ENCODE measurements at places on chromosomes 2 and 18. TPM values are rescaled to one million over a fixed set of nuclear protein-coding genes. Genes with fewer than 3 reads are reported as not detected.

DNA sequence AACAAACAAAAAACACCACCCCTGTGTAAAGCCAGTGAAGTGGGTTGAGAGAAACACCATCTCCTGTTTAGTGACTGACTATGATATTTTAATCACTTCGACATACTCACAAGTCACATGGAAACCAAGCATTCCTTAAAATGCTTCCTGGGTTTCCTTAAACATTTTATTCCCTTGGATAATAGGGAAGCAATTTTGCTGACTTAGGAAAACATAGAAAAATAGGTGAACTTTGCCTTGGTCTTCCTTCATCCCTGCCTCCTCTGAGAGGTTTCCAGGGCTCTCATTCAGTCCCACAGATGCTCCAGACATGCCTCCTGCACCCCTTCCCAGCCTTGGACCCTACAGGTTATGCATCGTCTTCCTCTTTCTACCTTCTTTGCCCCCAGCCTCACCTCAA is 122.6 kb upstream of the SERPINE2 start:
- DNase-seq = no peak

- no peak for DNase-seq
Measured at GRCh38 chr18:74378179-74378682, 62.6 kb downstream of the C18orf63 start.

GRCh38 chr18:80166725-80167124 is 57.7 kb downstream of the ADNP2 start:
- no peak for DNase-seq

- no peak for DNase-seq
Measured at GRCh38 chr2:137938204-137938603, 26.1 kb upstream of the HNMT start.

GRCh38 chr2:127525691-127526131 is 578 bp downstream of the IWS1 start:
- DNase-seq = no peak

- DNase-seq = no peak
Measured at GRCh38 chr2:7358865-7359447, 441.7 kb downstream of the RNF144A start.

DNA sequence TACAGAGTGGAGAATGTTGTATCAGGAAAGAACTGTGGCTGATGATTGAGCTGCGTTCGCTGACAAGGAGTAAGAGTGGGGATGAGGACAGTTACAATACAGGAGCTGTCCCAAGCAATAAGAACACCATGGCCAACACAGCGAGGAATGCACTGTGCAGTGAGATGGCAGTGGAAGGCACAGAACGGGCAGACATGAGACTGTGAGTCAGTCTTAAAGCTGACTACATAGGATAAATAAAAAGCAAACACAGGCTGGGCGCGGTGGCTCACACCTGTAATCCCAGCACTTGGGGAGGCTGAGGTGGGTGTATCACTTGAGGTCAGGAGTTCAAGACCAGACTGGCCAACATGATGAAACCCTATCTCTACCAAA is 89.8 kb downstream of the CABYR start:
- DNase-seq = no peak

GRCh38 chr2:39158351-39158750 is 37.5 kb upstream of the SOS1 start:
- no peak for DNase-seq

GRCh38 chr18:23578891-23579653 is 7.2 kb downstream of the NPC1 start:
- no peak for DNase-seq

- no peak for DNase-seq
Measured at GRCh38 chr18:34592961-34593382, 117.1 kb upstream of the DTNA start.

- DNase-seq = no peak
Measured at GRCh38 chr2:197433780-197434438, 919 bp downstream of the SF3B1 start.

GRCh38 chr2:1153920-1154319 is 203.3 kb downstream of the SNTG2 start:
- no peak for DNase-seq

DNA sequence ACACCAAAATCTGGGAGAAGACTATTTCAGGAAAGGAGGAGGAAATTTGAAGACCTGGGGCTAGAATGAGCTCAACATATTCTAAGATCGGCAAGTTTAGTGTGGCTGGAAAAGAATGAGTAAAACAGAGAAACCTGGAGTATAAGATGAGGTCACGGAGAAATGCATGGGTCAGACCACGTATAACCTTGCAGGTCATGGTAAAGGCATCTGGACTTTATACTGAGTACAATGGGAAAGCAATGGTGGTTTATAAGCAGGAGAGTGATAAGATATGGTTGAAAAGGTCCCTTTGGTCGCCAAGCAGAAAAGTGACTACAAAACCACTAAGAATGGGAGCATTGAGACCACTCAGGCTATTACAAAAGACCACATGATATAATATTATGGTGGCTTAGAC is 91.2 kb upstream of the CDKL4 start:
- no peak for DNase-seq

DNA sequence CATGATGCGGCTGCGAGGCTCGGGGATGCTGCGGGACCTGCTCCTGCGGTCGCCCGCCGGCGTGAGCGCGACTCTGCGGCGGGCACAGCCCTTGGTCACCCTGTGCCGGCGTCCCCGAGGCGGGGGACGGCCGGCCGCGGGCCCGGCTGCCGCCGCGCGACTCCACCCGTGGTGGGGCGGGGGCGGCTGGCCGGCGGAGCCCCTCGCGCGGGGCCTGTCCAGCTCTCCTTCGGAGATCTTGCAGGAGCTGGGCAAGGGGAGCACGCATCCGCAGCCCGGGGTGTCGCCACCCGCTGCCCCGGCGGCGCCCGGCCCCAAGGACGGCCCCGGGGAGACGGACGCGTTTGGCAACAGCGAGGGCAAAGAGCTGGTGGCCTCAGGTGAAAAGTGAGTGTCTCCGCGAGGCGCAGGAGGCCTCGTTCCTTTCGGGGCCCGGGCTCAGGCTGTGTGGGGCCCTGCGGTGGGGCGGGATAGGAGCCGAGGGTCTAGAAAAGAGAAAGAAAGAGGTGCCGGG is 520 bp downstream of the GLS start:
- no peak for DNase-seq

- DNase-seq = no peak
Measured at GRCh38 chr2:48444404-48444803, 85.5 kb upstream of the STON1 start.

- no peak for DNase-seq
Measured at GRCh38 chr2:144477957-144478311, 42.0 kb downstream of the ZEB2 start.

DNA sequence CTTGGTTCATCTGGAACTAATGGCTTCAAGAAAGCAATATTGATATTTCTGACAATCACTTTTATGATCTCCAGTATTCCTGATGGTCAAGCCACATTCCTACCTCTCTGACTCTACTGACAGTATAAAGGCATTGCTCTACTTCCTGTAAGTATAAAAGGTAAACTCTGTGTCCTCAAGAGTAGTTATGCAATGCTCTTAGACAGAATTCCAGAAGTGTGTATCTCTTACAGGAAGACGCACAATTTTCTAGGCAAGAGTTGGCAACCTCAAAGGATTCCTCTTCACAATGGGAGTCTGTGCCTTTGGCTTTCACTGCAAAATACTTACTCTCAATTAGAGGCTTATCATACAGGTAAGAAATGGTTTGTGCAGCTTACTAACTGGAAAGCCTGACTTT is 100.1 kb downstream of the THADA start:
- no peak for DNase-seq

DNA sequence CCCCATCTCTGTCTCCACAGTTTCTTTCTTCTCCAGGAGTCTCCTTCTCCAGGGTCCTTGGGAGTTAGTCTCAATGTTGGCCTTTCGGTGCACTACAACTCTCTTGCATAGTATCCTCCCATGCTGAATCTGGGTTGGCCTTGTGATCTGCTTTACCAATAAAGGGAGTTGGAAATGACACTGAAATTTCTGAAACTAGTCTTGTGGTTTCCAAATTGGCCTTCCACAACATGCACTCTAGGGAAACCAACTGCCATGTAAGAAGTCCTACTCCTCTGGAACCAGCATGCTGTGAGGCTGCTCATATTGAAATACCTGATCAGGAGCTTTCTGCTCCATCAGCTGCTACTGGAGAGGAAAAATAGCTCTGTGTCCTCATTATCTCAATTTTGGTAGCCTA is 9.9 kb upstream of the ABHD3 start:
- DNase-seq = no peak

- no peak for DNase-seq
Measured at GRCh38 chr2:43941359-43941758, 54.4 kb downstream of the LRPPRC start.

DNA sequence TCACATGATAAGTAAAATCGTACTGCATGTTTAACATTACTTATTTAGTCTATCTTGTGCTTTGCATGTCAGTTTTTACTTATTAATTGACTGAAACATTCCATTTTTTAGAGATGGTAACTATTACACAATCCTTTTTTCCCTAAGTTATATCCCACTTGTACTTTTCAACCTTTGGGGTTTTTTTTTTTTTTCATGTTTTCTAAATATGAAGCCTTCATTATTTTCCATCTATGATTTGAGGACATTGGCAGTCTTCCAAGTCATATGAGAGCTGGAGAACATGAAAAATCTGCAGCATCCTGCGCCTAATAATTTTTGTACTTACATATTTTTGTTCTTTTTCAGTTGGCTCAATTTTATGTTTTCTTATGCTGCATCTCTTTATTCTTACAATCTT is 113.9 kb downstream of the MYO1B start:
- no peak for DNase-seq

- DNase-seq = no peak
Measured at GRCh38 chr2:28390746-28391563, 1.7 kb upstream of the FOSL2 start.

DNA sequence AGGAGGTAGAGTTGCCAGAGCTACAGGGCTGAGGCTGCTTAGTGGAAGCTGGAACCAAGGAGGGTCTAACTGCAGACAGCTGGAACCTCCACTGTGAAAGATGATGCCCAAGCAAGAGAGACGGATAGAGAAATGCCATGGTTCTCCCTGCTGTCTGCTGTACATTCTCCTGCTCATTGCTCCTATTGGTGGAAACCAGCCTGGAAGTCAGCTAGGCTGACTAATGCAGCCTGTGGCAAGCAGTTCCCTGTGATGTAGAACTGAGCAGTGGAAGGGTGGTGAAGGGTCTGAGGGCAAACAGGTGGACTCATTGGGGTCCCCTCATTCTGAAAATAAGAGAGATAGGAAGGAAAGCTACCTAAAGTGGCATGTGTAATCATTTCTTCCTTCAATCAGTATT is 563.6 kb downstream of the SLC4A3 start:
- no peak for DNase-seq

DNA sequence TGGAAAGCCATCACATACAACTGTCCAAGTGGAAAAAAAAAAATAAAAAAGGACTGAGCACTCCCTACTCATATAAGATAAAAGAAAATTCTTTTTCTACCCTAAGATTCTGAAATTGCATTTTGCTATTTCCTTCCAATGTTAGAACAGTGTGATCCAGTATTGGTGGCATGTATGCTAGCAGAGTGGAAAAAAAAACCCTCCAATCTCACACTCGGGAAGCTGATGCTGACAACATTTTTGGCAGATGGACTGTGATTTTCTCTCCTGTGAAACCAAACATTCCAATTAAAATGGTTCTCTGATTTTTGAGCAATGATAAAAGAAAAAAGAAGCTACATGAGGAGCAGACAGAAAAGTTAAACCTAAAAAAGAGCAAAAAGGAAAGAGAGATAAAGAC is 419.8 kb downstream of the DPP10 start:
- DNase-seq = no peak

- DNase-seq = no peak
Measured at GRCh38 chr18:13565228-13565627, 161.1 kb downstream of the FAM210A start.

DNA sequence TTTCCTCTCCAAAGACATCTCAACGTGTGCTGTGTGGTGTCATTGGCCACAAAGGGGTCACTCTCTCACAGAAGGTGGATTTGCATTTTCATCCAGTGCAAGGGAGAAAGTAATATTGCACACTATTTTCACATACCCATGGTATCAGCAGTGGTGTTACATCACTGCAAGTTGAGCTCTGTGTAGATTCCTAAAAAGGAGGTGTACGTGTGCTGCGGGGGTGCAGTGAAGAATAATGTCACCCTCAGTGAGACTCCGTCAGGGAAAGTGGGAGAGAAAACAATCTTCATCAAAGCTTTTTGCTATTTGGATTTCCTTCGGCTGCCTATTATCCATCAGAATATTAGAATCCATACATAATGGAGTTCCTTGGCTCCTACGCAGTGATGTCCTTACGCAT is 733.8 kb upstream of the FANCL start:
- DNase-seq = no peak

DNA sequence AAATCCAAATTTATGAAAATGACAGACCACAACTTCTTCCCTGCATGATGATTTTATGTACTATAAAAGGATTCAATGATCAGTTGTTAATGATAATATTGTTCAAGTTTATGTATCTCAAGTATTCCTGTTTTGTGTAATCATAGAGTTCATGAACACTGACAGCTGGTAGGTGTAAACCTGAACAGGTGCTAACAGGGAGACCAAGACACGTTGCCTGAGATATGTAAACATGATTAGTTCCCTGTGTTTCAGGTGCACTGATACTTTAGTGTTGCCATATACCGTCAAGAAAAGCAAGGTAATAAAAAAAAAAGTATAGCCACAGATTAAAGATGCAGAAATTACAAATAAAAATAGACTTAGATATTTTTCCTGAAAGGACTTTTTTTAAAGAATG is 131.8 kb downstream of the BAZ2B start:
- DNase-seq = no peak

DNA sequence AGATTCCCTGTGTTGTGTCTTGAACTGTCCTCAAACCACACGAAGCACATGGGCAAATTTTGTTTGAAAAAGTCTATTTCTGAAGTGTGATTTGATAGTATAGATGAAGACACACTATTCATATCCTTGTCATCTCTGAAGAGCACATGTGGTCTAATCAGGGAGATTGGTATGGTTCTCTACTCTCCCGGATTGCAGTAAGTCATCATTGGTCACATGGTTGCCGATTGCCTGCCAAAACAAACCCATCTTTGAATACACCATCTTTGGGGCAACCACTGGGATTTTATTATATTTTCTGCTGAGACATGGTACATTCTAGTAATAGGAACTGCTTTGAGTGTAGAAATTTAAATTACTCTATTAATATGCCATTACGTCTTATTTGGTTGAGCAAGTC is 186.9 kb downstream of the MYO1B start:
- no peak for DNase-seq

The SCYGR4 gene
- not detected for total RNA-seq

The ATAD2B gene
- total RNA-seq = 7.4 TPM

The CD8B2 gene
- 0.19 TPM for total RNA-seq

The MZT2A gene
- 116 TPM for total RNA-seq

The CPLX4 gene
- not detected for total RNA-seq

The CD8A gene
- total RNA-seq = 6.5 TPM

The CPO gene
- total RNA-seq = not detected

The DNMT3A gene
- 13.6 TPM for total RNA-seq

The KRTCAP3 gene
- total RNA-seq = 9.8 TPM

The LHCGR gene
- not detected for total RNA-seq

Data from esophagus squamous epithelium (tissue), 5 donors.